Panc1 (cell line): ENCODE measurements at places on chromosomes 5 and 9.
A peak's percentile ranks its signal among the peaks of the same experiment; 100 is the strongest.

DNA sequence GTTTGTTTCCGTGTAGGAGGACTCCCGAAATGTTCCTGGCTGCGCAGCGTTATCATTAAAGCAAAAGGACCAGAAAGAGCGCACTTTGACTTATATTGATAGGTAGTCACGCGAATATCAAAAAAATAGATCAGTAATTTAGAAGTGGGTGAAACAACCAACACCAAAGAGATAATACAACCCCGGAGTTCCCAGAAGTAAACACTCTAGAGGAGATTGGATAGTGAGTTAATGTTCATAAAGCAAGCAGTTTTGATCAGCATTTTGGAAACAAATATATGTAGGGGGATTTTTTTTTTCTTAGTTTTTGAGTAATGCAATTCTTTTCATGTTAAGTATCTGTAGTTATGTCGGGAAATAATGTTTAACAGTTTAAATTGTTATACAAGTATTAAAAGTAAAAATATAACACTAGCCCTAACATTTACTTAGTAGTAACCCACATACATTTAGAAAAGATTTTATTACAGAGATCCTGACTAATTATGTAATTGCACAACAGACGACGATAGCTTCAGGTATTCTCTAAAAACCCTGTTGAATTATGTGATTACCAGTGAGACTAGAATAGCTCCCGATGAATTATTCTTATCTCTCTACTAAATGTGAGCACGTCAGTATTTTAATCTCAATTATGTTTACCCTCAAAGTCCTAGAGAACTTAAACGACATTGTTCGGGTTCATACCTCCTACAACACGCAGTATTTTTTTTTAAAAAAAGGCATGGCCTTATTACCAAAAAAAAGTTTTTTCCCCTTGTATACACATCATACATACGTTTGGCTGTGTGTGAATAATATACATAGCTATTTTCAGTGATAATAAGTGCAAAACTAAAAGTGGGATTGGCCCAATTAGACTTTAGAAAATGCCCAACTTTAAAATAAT is 9.4 kb upstream of the NFIB start:
- no peak for DNase-seq
- peak overlapping the region; percentile 56 for H3K4me3 ChIP-seq
- no peaks in the 10 kb centered on the region for H3K36me3 ChIP-seq
- peak overlapping the region; percentile 75 for H3K27ac ChIP-seq
- no peaks in the 10 kb centered on the region for H3K27me3 ChIP-seq

GRCh38 chr5:108398964-108399363 is 17.1 kb upstream of the FBXL17 start:
- H3K27ac ChIP-seq, result no peak overlapping the region
- DNase-seq, result no peak
- H3K4me3 ChIP-seq, result no peak overlapping the region
- no peaks in the 10 kb centered on the region for H3K36me3 ChIP-seq
- no peaks in the 10 kb centered on the region for H3K27me3 ChIP-seq

DNA sequence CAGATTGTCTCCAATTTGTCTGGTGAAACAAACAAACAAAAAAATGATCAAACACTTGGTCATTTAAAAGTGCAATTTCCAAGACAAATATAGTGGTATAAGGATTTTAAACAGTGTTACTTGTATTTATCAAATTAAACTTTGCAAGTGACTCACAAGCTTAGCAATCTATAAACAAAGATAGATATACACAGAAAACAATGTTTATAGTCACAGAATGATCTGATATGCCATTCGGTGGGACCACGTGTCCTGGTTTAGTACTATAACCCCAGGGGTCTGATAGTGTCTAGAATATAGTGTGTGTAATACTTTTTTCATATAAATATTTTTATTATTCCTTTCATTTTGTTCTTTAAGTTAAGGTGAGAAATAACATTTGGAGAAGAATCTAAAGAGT is 91.3 kb downstream of the DPYSL3 start:
- H3K4me1 ChIP-seq, result no peaks in the 10 kb centered on the region
- no peaks in the 10 kb centered on the region for H3K36me3 ChIP-seq
- no peak overlapping the region for H3K27ac ChIP-seq
- no peak for DNase-seq
- no peak overlapping the region for H3K4me3 ChIP-seq

DNA sequence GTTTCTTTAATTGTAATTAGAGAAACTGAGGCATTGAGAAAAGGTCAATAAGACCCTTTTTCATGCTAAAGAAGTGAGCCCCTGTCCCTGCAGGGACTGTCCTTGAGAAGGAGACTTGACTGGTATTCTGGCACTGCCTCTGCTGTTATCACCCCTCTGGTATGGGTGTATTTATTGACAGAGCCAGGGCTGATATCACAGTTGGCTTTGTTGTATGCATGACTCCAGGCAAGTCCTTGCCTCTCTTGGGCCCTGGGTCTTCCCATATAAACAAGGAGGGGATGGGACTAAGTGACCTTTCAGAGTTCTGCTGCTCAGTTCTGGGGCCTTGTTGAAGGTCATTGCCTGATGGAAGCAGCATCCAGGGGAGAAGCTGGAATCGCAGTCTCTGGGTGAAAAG is 71.8 kb upstream of the PPARGC1B start:
- H3K4me3 ChIP-seq, result no peak overlapping the region
- no peaks in the 10 kb centered on the region for H3K4me1 ChIP-seq
- H3K27me3 ChIP-seq, result no peaks in the 10 kb centered on the region
- no peaks in the 10 kb centered on the region for H3K36me3 ChIP-seq
- DNase-seq, result no peak
- H3K27ac ChIP-seq, result no peak overlapping the region

DNA sequence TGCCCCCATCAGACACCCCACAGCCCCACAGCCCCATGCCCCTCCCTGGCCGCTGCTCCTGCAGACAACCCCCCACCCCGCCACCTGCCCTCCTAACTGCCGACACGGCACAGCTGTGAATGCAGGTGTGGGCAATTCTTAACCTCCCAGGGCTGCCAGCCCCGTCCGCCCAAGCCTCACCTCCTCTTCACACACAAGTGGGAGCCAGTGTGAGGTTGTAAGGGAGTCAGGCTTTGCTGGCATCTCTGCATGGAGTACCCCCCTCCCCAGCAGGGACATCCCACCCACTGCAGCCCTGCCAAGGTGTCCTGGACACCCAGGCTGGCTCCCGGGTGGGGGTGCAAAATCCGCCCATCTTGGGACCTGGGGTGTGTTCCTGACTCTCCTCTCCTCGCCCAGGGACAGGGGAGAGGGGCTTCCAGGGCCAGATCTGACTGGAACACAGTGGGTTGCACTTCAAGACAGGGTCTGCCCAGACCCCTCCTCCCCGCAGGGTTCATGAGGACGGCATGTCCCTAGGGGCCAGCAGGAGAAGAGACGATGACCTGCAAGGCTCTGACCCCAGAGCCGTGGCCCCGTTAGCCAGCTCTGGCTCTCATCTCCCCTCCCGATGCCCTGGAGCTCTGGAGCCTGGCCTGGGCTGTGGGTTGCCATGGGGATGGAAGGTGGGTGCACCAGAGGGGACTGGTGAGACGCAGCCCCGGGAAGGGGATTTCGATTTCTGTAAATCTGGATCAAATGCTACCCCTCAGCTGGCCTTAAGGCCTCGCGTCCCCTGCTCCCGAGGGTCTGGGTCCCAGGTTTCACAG is 34.4 kb downstream of the SARDH start:
- H3K27me3 ChIP-seq, result no peaks in the 10 kb centered on the region
- H3K36me3 ChIP-seq, result no peaks in the 10 kb centered on the region
- no peak for DNase-seq

DNA sequence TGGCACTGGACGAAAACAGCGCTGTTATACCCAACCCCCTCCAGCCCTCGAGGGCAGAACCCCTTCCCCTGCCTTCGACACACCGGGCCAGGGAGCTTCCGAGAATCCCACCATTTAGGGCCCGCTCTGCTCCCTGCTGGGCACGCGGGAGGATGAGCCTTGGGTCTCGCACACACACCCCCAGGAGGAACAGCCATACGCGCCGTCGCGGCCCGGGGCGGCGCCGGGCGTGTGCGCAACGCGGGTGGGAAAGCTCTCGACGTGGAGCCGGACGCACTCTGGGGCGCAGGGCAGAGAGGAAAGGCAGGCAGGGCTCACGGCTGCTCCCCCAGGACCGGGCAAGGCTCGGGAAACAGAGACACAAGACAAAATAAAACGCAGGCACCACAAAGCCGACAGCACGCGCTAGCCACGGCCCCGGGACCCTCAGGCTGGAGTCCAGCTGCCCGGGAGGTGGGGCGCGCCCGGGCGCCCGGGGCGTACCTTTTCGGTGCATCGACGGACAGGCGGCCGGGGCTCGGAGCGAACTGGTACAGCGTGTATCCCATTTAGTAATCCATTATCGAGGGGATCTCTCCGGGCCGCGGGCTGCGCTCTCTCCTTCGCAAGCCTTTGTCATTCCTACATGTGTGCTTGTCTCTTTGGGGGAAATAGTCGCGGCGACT is 789 bp downstream of the SEMA6A start:
- H3K27me3 ChIP-seq, result peaks cover 48% of the 10 kb centered on the region
- no peaks in the 10 kb centered on the region for H3K36me3 ChIP-seq
- no peak overlapping the region for H3K27ac ChIP-seq
- no peak for DNase-seq
- H3K4me1 ChIP-seq, result peaks cover 23% of the 10 kb centered on the region
- peak overlapping the region; percentile 27 for H3K4me3 ChIP-seq

- no peaks in the 10 kb centered on the region for H3K27me3 ChIP-seq
- H3K4me1 ChIP-seq, result no peaks in the 10 kb centered on the region; the same call in 1 of the 2 replicates
- DNase-seq, result no peak
- H3K4me3 ChIP-seq, result no peak overlapping the region
Measured at GRCh38 chr5:143217065-143217803, 186.3 kb downstream of the NR3C1 start.

DNA sequence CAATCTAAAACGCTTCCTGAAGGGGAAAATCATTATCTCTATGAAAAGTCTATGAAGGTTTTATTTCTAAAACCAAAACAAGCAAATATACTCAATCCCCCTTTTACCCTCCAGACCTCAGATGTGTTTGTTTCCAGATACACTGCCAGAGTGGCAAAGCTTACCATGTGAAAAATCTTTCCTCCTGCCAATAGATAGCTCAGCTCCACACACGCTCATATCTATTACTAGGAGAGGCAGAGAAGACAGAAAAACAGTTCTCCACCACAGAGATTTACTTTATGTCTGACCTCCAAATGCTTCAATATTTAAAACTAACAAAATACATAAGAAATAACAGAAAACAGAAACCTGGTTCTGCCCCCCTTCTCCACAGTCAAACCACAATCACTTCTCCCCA is 7.0 kb downstream of the IRX2 start:
- H3K27me3 ChIP-seq, result peaks cover 15% of the 10 kb centered on the region
- no peaks in the 10 kb centered on the region for H3K4me1 ChIP-seq
- DNase-seq, result no peak
- H3K27ac ChIP-seq, result no peak overlapping the region

DNA sequence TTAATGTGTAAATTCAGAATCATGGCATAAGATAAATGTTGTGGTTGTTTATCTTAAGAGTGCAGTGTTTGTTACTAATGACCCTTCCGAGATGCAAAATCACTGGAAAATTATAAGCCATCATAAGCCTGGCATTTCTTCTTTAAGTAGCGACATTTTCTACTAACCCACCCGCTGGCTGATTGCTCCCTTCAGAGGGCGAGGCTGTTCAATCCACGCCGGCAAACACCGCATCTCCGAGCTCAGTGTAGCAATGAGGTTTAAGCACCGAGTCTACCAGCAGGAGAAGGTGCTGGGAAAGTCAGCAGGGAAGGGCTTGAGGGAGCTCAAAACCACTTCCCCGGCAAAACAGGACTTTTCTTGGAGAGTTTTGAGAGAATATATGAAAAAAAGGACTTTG is 52.7 kb downstream of the AK8 start:
- no peak overlapping the region for H3K4me3 ChIP-seq
- peaks cover 2% of the 10 kb centered on the region for H3K27me3 ChIP-seq
- DNase-seq, result no peak
- H3K4me1 ChIP-seq, result no peaks in the 10 kb centered on the region

GRCh38 chr5:94544031-94544650 is 74.3 kb downstream of the KIAA0825 start:
- no peak overlapping the region for H3K27ac ChIP-seq
- H3K4me1 ChIP-seq, result no peaks in the 10 kb centered on the region
- H3K4me3 ChIP-seq, result no peak overlapping the region
- H3K27me3 ChIP-seq, result no peaks in the 10 kb centered on the region
- no peak for DNase-seq

- no peak overlapping the region for H3K27ac ChIP-seq
- H3K4me1 ChIP-seq, result no peaks in the 10 kb centered on the region
- no peak overlapping the region for H3K4me3 ChIP-seq
- no peak for DNase-seq
Measured at GRCh38 chr5:107184871-107185270, 485.9 kb downstream of the EFNA5 start.

- H3K36me3 ChIP-seq, result no peaks in the 10 kb centered on the region
- no peak for DNase-seq
- no peaks in the 10 kb centered on the region for H3K4me1 ChIP-seq
- H3K27me3 ChIP-seq, result no peaks in the 10 kb centered on the region
- H3K27ac ChIP-seq, result no peak overlapping the region
- no peak overlapping the region for H3K4me3 ChIP-seq
Measured at GRCh38 chr9:115002371-115003120, 72.2 kb upstream of the TNFSF8 start.

DNA sequence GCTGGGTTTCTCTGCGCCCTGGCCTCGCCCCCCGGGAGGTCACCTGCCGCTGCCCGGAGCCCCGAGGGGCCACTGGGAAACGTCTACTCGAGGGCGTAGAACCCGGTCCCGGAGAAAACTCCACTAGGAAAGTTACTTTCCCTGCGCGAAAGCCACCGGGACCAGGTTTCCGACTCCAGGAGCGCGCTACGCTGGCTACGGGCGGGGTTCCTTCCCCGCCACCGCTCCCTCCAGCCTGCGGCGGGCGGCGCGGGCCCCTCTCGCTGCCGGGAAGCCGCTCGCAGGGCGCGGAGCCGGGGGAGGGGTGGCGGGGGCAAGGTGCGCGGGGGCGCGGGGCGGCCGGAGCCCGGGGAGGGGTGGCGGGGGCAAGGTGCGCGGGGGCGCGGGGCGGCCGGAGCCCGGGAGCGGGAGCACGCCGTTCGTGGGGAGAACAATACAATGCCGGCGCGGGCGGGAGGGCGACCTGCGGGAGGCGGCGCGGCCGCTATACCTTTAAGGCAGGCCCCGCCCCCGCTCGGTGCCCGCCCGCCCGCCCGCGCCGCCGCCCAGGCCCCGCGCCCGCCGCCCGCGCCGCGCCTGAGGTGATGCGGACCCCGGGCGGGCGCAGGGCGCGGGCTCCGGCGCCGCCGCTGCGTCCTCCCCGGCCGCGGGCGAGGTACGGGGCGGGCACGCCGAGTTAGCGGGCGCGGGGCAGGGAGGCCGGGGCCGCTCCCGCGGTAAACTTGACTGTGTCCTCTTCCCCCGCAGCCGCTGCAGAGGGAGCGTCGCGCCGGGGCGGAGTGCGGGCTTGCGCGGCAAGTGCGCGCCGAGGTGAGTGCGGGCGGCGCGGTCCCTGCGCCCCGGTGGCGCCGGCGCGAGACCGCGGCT is 278.1 kb downstream of the AOPEP start:
- peaks cover 11% of the 10 kb centered on the region for H3K36me3 ChIP-seq
- H3K4me1 ChIP-seq, result peaks cover 19% of the 10 kb centered on the region
- H3K4me3 ChIP-seq, result peak overlapping the region; percentile 71
- H3K27me3 ChIP-seq, result no peaks in the 10 kb centered on the region
- DNase-seq, result no peak
- peak overlapping the region; percentile 92 for H3K27ac ChIP-seq
